ENCODE measurements at places on chromosomes 6 and 20.

GRCh38 chr20:44450281-44450889 is 25.3 kb upstream of the TTPAL start:
- no peak for DNase-seq

DNA sequence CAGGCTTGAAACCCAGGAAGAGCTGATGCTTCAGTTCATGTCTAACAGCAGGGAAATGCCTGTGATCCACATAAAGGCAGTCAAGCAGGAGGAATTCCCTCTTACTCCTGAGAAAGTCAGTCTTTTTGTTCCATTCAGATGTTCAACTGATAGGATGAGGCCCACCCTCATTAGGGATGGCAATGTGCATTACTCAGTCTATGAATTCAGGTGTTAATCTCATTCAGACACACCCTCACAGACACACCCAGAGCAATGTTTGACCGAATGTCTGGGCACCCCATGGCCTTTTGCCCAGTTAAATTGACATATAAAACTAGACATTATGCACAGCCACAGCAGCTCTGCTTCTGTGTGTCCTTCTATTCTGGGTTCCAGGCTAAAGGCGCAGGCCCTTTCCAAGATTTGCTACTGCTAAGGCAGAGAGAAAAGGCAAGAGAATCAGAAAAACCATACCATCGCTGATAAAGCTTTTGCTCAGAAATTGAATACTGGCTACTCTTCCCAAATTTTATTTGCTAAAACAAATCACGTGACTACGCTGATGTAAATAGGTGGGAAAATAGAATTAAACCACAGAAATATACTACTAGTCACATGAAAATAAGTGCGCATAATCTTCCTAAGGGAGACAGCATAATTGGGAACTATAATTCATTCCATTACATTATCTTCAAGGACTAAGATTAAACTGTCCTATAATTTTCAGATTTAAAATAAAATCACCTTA is 625.0 kb upstream of the MAN1A1 start:
- DNase-seq, result no peak

DNA sequence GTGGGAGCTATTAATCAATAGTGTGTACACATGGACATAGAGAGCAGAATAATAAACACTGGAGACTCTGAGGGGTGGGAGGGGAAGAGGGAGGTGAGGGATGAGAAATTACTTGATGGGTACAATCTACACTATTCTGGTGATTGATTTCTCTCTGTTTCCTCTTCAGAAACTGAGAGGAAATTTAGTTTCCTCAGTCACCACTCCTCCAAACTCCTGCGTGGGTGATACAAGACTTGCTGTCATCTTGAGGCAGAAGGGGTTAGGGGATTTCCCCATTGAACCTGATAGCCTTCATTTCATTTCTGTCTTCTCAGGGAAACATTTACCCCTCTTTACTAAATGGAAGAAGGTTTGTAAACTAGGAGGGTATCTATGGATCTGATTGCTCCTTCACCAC is 84.3 kb upstream of the ESR1 start:
- DNase-seq, result peak; percentile 15

DNA sequence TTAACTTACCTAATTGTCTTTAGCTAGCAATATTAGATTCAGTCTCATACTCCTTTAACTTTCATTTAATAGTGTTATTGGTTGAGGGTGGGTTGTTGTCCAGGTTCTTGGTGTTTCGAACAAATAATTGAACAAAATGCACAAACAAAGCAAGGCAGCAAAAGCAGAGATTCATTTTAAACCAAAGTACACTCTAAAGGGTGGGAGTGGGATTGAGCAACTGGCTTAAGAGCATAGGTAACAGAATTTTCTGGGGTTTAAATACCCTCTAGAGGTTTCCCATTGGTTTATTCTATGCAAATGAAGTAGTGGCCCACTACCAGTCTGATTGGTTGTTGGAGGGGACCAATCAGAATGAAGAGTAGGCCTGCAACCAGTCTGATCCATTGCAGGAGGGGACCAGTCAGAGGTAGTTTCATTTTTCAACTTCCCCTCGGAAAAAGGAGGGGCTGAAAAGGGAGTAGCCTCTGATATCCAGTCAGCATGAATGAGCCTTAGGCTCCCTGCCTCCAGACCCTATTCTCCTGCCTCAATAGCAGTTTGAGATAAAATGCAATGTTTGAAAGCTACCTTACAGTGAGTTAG is 26.3 kb upstream of the RAB23 start:
- DNase-seq, result no peak

DNA sequence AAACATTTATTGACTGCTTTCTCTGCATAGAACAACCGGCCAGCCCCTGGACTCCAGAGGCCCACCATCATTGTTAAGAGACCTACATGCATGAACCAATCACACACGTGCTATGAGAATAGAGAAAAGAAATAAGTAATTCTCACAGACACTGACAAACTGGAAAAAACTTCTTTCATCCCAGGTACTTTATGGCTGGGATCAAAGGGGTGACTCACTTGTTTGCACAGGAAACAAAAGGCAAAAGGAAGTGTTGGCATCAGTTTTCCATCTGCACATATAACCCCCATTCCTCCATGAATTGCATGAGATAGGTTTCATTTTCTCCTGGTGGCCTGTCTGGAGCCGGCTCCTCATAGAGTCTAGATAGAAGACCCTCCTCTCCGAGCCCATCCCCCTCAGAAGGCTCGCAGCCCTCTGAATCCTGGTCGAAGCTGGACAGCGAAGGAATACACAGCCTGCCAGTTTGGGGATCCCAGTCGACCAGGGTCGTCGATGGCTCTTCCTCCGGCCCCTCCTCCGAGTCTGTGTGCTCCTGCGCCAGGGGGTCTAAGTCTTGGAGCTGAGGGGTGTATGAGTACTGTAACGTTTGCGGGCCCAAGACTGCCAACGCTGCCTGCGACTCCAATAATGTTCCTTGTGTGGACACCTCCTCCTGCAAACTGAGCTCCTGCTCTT is 43.3 kb downstream of the IL20RA start:
- no peak for DNase-seq

- no peak for DNase-seq
Observed at GRCh38 chr20:15625981-15626380, 947.3 kb downstream of the KIF16B start.

DNA sequence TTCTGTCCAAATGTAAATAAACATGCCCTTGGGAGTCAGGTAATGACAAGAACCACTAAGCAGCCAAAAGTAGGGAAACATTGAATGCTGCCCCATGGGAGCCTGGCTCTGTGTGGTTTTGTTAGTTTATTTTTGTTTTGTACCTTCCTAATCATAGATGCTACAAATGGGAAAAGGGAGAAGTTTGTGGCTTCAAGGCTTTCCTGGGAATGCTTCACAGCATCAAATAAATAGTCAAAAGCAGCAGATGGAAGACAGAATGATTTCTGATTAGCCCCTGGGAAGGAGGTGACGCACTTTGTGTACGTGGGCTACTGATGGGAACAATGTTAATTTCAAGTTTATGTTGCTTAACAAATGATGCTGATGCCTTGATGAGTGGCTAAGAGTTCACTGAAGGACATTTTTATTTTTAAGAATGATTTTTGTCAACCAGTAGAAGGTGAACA is 532.7 kb downstream of the BCKDHB start:
- DNase-seq, result no peak
